ENCODE measurements at places on chromosomes 1 and 21.

DNA sequence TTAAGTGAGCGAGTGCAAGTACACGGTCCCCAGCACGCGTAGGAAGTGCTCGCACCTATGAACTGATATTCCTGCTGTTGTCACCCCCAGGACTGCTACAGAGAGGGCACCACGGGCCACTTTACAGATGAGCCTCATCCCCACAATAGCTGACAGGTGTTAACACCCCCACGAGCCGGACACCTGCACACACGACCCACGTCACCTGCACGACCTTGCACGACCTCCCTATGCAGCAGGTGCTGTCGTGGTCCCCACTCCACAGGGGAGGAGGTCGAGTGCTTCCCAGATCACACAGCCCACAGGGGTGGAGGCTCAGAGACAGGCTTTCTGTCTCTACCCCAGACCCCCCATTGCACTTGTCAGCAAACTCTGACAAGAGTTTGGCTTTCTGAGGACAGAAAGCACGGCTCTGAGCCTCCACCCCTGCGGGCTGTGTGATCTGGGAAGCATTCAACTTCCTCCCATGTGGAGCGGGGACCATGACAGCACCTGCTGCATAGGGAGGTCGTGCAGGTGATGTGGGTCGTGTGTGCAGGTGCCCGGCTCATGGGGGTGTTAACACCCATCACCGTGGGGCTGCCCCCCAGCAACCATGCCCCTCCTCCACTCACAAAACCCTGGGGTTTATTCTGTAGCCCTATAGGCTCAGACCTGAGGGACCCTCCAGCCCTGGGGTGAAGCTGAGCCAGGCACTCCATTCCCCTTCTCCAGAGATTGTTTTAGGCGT is 80.8 kb downstream of the MATN1 start:
- DNase-seq = no peak

DNA sequence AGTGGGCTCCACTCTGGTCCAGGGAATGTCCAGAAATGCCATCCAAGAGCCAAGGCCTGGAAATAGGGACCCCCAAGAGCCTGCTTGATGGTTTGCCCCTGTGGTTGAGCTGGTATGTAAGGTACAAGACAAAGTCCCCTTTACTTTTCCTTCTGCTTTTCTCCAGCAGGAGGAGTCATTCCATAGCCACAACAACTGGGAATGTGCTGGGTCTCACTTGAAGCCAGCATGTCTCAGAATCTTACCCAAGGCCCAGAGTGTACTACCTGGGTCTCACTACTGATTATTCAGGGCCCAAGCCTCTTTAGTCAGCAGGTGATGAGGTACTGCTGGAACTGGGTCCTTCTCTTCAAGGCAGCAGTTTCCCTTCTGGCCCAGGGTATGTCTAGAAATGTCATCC is 62.1 kb upstream of the CD55 start:
- no peak for DNase-seq

GRCh38 chr1:174795806-174796205 is 203.9 kb upstream of the CACYBP start:
- no peak for DNase-seq

- no peak for DNase-seq
Measured at GRCh38 chr1:78586572-78586971, 33.7 kb upstream of the IFI44L start.

DNA sequence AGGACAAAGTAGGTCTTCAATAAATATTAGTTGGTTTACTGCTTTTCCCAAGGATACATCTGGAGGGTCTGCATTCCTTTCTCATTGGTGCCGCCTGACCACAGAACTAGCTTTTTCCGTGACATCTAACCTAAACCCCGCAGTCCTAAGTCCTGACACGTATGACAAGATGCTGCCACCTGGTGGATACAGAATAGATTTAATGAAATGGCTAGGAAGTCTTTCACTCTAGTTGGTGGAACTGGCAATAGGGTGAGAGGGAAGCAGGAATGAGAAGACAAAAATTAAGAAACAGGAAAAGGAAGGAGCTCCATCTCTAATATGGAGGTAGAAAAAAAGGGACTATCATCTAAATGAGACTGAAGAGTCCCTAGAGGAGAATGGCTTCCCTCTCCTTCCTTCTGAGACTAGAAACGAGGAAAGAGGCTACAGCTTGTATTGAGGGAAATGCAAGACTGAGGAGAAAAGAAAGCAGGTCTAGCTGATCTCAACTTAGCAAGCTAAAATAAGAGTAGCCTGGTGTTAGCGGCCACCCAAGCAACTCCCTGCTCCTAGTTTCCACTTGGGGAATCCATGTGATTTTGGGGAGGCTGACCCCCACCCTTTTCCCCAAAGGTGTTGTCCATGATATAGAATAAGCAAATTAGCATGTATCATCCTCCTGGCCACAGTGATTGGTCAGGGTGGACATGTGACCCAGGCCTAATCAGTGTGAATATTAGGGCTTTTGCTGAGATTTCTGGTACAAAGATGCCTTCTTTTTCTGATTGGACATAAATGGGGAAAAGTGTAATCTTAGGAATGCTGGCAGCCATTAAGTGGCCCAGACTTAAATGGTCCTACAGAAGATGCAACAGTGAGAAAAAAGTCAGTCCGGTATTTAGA is 5.9 kb downstream of the RFX5 start:
- peak; percentile 68 for DNase-seq

- DNase-seq = no peak
Measured at GRCh38 chr1:85225624-85226380, 25.0 kb upstream of the SYDE2 start.

- no peak for DNase-seq
Measured at GRCh38 chr1:219324171-219324570, 150.5 kb downstream of the LYPLAL1 start.

GRCh38 chr1:221696718-221697461 is 45.0 kb downstream of the DUSP10 start:
- DNase-seq = no peak

DNA sequence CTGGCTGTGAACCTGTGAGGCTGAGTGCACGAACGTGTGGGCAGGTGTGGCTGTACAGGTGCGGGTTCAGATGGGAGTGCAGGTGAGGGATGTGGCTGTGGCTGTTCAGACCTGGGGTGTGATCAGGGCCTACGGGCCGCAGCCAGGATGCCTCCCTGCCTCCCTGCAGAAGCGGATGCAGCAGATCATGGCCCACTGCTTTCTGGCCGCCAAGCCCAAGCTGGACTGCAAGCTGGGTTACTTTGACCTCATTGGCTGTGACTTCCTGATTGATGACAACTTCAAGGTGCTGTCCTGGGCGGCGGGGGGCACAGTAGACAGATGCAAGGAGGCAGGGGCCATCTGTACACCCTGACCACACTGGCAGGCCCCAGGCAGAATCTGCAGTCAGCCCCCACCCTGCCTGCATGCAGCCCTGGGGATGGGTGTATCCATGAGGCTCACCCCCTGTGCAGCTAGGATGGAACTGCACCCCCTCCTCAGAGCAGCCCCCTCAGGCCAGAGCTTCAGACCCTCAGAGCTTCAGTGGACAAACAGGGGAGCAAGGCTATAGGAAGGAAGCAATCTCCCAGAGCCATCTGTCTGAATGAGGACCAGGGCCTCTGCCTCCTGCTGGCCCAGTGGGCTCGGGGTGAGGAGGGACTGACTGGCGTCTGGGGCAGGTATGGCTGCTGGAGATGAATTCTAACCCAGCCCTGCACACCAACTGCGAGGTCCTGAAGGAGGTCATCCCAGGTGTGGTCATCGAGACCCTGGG is 9.8 kb downstream of the TNFRSF18 start:
- DNase-seq = no peak

- DNase-seq = no peak
Measured at GRCh38 chr1:25924454-25924853, 18.2 kb upstream of the STMN1 start.

GRCh38 chr1:19889656-19890055 is 7.5 kb downstream of the OTUD3 start:
- no peak for DNase-seq

GRCh38 chr1:94989911-94990473 is 63.1 kb upstream of the CNN3 start:
- DNase-seq = no peak

GRCh38 chr1:41456847-41457540 is 27.5 kb downstream of the EDN2 start:
- DNase-seq = no peak

GRCh38 chr1:200784576-200784975 is 45.9 kb downstream of the CAMSAP2 start:
- no peak for DNase-seq

GRCh38 chr1:55337801-55338447 is 122.8 kb upstream of the USP24 start:
- DNase-seq = no peak

DNA sequence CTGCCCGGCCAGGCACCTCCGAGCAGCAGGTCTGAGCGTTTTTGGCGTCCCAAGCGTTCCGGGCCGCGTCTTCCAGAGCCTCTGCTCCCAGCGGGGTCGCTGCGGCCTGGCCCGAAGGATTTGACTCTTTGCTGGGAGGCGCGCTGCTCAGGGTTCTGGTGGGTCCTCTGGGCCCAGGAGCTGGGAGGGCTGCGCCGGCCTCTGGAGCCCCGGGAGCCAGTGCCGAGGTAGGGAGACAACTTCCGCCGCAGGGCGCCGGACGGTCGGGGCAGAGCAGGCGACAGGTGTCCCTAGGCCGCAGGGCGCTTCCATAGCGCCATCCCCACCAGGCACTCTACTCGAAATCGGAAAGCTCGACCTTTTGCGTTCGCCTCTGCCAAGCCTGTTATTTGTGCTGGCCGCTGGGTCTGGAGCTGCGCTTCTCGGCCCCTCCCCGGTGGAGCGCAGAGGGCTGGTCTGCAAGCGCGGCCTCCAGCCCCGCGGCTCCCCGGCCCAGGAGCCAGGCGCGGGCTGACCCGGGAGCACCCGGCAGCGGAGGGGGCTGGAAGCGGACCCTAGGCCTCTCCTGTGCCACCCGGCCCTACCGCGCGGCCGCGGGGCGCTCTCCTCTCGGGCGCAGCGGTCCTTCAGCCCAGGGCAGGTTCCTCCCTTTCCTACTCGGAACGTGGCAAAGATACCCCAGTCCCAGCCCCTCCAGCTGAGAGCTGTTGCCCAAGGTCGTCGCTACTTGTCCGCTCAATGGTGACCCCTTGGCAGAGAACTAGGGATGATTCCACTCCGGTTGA is 2.2 kb downstream of the SIM2 start:
- no peak for DNase-seq

DNA sequence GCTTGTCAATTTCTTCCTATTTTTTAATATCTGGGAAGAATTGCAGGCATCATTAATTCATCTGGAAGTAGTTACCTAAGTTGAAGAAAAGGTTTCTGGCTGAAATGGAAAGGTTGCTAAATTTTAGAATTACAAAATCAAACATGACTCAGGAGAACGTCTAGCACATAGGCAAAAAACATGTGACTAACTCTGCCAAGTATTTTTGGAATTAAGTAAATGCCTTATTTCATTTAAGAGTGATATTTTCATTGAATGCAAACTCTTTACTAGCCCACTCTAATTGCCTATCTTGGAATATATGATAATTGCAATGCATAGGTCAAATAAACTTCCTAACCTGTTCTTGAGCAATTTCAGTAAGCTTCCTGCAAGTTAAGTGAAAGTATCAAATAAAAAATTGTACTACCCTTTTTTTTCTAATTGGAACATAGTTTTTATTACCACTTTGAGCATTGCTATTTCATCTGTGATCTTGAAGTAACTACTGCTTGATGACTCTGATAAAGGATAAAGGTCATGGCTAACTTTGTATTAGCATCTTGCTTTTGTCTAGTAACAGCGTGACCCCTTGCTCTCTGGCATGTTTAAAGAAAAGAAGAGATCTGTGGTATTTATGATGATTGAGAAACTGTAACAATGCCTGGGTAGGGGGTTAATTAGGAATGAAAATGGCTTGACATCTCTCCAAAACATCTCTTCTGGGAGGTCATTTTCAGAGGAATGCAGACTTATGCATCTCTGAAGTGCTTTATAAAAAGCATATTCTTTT is 208.3 kb upstream of the NCAM2 start:
- DNase-seq = no peak

GRCh38 chr1:178273707-178274410 is 180.0 kb downstream of the RASAL2 start:
- no peak for DNase-seq

DNA sequence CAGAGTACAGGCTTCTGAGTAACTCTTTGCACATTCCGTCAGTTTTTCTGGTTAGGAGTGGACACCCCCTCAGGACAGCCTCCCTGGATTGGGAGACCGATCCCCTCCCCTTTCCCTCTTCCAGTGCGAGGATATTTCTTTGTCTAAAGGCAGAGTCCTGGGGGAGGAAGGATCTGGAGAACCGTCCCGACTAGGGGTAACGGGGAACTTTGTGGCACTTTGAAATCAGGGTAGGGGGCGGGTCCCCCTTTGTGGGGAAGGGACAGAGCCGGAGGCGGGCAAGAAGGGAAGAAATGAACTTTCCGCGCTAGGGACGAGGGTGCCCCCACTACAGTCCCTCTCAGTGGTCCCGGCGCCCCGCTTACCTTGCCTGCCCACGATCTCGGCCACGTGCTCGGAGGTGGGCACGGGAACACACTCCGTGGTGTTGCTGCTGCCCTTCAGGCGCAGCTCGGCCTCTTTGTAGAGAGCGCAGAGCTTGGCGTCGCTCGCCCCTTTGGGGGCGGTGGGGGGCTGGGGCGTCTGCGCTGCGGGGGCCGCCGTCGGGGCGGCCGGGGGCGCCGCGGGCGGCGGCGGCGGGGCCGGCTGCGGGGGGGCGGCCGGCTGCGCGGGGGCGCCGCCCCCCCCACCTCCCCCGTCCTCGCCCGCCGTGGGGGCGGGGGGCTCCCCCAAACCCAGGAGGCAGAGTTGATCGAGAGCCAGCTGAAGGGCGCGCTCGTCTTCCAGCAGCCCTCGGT is 917 bp downstream of the MEX3A start:
- no peak for DNase-seq

- DNase-seq = no peak
Measured at GRCh38 chr1:80531182-80531581, 1269.6 kb upstream of the ADGRL2 start.

DNA sequence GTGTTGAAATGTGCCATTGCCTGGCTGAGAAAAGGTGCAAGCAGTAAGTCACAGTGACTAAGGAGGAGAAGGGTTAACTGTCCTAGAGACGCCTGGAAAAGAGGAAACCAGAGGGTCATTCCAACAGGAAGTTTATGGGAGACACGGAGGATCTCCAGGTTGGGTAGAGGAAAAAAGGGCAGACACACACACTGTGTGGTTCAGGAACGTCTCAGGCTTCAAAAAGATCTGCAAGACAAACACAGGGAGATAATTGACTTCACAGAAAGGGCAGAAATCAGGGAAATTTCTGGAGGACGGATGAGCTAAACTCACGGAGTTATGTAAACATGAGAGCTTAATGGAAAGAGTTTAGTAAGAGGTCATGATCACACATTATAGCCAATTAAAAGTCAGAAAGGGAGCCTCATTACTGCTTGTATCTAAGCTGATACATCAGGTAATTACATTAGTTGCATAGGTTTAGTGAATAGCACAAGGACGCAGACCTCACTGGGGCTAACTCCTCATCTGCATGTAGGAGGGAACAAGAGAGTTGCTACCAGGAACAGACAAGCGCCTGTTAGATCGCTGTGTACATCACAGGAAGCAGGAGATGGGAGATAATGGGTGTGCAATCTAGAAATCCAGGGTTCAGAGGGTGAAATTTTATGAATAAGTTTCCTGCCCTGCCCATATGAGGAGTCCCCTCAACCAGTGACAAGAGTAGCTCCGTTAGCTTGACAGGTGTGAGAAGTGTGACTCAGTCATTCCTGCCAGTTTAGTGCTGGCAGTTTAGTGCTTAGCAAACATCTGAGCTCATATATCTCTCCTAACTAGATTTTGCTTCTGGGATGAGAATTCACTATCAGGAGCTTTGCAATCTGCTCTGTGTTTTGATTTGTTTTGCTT is 96.6 kb upstream of the TNR start:
- DNase-seq = no peak

Measured in NCI-H2081 treated with DMSO at 0.1 percent for 48 hours (cell line).